Activated CD8-positive, alpha-beta T cell treated with anti-CD3 and anti-CD28 coated beads, Interleukin-2, amount 10 ng/mL, durations not matched to agents 7 days and 5 days (primary cell): ENCODE measurements at places on chromosomes 5 and 9.

GRCh38 chr9:14271093-14271673 lies 42.8 kb downstream of the NFIB start:
- DNase-seq, result no peak

DNA sequence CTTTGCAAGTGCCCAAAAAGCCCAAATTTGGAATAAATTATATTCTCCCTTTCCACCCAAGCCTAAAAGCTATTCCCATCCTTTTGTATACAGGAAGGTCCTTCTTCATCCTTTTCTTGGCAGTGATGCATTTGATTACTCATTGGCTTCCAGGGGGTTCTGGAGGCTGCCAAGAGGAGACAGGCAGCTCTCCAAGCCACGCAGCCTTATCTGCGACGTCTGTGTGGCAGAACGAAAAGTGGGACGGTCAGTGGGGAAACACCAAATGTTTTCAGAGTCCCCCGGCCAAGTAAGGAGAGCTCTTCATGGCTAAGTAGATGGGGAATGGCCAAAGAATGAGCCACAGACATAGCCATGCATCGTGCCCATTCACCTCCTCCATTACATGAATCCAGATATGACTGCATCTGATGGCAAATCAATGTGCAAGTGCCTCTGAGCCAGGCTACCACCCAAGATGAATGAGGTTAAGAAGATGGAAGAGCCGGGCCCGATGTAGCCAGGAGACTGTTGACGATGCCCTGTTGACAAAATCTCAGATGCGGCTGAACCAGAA lies 12.1 kb downstream of the ADAM19 start:
- DNase-seq, result no peak

- no peak for DNase-seq
Measured at GRCh38 chr5:137706841-137707240, 29.0 kb downstream of the KLHL3 start.

GRCh38 chr9:117782931-117783788 lies 79.0 kb downstream of the TLR4 start:
- peak; percentile 79 for DNase-seq
